CD4-positive, alpha-beta T cell treated with Interleukin-15 for 4 hours (primary cell): ENCODE measurements at places on chromosomes 2 and 18.

DNA sequence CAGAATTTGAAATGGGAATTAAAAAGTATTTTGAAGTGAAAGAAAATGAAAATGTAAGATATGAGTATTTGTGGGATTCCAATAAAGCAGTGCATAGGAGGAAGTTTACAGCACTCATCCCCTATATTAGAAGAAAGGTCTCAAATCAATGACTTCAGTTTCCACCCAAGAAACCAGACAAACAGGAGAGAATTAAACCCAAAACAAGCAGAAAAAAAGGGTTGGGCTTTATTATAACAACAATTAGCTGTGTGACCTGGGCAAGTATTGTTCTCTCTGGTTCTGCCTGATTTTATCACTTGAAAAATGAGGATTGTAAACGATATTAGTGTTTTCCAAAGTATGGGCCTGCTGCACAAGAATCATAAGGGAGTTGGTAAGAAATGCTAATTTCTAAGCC lies 18.3 kb upstream of the LYPD6 start:
- DNase-seq = no peak

DNA sequence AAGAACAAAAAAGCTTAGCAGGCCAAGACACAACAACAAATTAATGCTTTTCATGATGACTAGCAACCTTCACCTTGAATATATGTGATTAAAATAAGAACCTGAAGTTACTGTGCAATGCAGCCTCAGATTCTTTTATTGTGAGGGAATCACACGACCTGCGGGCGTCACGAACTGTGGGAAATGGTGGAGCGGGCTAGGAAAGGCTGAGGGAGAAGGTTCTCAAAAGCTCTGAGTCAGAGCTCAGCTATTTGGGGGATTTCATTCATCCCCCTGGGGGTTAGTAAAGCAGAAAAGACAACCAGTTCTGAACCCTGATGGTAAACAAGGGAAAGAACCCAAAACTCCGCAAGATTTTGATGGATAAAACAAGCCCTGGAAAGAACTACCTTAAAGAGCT lies 89.3 kb upstream of the NCKAP5 start:
- no peak for DNase-seq

GRCh38 chr2:152443771-152444170 lies 108.8 kb downstream of the FMNL2 start:
- no peak for DNase-seq

DNA sequence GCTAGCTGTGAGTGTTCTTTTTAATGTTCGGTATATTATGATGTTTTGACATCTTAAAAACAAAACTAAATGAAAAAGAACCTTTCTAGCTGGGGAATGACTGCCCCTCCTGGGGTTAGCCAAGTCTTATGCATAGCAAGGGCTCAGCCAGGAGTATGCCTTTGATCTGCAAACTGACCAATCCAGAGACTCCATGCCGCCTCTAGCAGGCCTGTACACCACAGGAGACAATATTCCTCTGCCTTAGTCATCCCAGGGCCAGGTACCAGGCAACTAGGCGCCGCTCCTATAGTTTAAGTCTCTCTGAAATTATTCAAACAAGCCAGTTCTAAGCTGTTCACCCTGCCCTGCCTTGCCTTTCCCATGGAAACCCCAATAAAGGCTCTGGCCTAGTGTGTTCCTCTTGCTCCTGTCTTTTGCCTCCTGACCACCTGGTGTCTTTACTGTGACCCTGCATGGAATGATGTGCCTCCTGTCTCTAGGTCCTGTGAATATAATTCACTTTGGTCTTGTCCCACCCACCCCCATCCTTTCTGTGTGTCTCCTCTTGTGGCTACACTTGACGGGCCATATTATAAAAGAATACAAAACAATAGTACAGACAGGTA lies 52.0 kb upstream of the CHN1 start:
- no peak for DNase-seq

DNA sequence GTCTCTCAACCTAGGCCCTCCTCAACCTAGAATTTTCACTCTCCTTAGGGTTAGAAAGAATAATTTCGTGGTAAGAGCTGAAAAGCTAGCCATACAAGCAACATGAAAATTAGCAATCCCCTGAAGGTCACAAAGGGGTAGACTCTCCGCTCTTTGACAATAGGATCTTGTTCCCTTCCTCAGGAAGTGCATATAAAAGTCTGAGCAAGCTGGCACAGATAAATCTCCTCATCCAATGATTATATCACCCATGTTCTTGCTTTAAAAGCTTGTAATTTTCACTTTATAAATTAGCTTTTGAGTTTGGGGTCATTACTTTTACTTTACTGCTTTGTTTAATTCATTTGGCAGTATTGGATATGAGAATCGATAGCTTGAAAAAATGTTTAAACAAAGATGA lies 852.3 kb upstream of the CRIM1 start:
- no peak for DNase-seq

- no peak for DNase-seq
Observed at GRCh38 chr2:194550702-194551101, 1106.3 kb upstream of the SLC39A10 start.

GRCh38 chr2:173658946-173659371 lies 304.3 kb downstream of the CDCA7 start:
- no peak for DNase-seq

GRCh38 chr2:203599509-203599908 lies 64.4 kb upstream of the RAPH1 start:
- no peak for DNase-seq

GRCh38 chr18:70256994-70257393 lies 31.9 kb upstream of the SOCS6 start:
- no peak for DNase-seq

GRCh38 chr2:122422384-122422991 lies 667.0 kb downstream of the TSN start:
- no peak for DNase-seq

GRCh38 chr2:23452853-23453420 lies 68.0 kb downstream of the KLHL29 start:
- peak; percentile 4 for DNase-seq

DNA sequence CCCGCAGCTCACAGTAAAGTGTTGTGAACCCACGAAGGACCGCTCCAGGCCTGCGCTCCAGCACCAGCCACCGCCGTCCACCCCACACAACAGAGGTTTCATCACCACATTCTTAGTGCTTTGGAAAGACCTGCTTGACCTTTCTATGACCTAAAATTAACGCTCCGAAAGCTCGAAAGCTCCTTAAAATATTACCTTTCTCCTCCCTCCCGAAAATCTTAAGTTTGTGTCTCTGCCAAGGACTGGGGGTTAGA lies 149.2 kb downstream of the TWIST2 start:
- no peak for DNase-seq

- no peak for DNase-seq
Observed at GRCh38 chr2:68658266-68658665, 14.9 kb downstream of the PROKR1 start.

- DNase-seq = no peak
Observed at GRCh38 chr2:134205087-134205486, 48.8 kb upstream of the MGAT5 start.

DNA sequence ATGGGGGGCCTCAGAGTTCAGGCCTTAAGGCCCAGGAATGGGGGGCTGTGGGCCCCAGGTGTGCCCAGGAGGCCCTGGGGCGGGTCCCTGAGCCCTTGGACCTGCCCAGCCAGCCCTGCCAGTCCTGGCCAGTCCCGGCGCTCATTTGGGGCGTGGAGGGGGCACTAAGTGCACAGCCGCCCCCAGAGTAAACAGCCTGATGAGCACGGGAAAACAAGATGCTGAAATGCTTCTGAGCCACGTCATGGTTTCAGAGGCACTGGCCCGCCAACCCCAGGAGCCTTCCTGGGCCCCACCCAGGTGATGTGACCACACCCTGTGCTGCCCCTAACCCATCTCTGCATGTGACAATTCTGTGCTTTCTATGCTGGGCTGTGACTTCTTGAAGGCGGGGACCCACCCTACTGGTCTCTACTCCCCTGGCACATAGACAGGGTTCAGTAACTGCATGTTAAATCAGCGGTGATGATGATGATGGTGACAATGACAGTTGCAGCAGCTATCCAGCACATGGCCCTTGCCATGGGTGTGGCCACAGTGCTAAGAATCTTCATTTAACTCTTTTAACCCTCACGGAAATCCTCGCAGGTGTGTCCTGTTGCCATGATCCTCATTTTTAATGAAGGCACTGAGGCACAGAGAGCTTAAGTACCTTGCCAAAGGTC lies 28.1 kb upstream of the ASPRV1 start:
- no peak for DNase-seq

DNA sequence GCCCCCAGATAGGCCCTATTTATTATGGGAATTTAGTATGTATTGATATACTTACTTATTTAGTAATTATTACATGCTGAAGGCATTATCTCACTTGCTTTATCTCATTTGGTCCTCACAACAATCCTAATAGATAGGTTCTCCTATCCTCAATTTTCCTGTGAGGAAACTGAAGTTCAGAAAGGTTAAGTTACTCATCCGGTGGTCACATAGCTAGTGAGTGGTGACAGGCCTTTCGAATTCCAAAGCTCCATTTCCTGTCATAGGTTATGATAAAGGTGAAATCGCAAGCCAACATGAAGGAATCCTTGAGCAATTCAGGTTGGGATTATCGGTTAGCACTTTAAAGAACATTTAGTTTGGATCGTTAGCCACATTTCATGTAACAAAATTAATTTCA lies 33.3 kb downstream of the NAB1 start:
- DNase-seq = no peak

GRCh38 chr2:70145851-70146739 lies 44.7 kb downstream of the C2orf42 start:
- DNase-seq = peak; percentile 29

DNA sequence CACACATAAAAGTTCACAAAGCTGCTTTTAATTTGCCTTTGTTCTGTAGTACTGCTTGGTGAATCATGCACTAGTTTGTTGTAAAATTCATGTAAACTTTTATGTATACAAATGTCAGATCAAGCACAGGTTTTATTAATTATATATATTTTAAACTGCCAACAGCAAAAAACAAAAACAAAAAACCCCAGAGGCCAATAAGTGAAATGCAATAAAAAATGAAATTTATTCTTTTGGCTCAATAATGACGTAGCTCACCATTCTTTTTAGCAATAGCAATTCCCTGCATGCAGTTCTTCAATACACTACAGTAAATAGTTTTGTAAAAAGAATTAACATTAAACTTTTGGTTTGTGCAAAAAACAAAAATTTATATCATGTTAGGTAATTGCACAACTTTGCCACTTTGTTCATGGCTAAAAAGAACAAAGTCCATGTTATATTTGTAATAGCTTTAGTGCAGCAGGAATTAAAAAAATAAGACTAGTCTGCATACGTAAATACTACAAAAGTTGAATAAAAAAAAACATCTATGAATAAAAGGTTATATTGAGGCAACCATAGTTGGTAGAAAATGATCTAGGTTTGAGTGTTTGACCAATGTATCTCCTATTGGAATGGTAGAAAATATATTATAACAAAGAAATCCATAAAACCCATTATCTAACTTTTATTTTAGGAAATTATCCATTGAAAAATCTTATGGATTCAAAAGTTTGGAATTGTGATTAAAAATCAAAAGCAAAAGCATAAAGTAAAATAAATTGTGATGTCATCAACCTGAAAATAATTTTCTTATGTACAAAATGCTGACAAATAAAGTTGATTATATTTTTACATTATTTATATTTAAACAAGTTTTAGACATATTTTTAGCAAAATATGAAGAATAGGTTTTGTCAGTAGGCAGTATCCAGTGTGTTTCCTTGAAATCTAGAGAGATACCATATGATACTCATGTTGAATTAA lies 115.6 kb downstream of the SCN3A start:
- no peak for DNase-seq

- no peak for DNase-seq
Observed at GRCh38 chr2:19982268-19982667, 7.6 kb downstream of the WDR35 start.

DNA sequence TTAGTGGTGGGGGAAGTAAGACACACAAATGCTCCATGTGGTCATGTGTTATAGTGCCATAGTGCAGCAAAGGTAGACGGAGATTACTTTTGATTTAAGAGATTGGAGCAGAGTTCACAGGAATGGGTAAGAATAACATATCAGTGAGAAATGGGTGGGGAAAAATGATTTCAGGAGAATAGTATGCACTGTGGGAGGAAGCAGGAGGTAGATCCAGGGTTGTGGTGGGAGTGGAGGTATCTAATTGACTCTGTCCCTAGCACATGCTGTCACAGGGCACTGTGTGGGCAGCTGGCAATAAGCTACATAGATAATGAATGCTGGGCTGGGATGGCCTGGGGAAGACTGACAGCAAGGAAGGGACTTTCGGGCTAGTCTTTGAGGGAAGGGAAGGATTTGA lies 65.3 kb downstream of the STAT1 start:
- DNase-seq = no peak
